Activated gamma-delta T cell (primary cell): ENCODE measurements at places on chromosomes 12 and 14.

DNA sequence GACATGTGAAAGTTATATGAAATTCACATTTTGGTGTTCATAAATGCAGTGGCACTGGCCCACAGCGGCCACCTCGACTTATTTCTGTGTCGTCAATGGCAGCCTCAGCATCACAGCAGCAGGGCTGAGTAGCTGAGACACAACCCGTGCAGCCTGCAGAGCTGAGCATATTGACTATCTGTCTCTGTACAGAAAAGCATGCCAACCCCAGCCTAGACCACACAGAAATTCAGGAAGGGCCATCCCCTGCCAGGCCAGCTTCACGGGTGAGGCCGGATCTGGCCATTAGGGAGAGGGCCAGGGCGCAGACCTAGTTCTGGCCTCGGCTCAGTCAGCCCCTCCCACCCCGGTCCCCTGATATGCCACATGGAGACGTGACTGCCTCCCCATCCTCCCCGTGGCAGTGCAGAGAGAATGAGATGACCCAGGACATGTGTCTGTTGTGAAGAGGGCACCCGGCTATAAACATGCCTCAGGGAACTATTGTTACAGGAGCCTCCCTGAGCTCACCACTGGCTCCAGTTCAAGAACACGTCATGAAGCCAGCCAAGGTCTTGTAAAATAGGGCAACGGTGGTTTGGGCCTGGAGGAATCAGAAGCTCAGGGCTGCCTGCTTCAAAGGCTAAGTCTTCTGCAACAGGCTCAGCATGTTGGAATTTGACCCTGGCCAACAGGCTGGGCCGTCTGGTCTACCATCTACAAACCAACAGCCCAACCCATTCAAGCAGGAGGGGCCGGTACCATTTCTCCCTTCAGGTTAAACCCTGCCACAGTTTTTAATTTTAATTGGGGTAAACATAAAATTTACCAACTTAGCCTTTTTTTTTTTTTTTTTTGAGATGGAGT, 25.5 kb downstream of the SCARB1 start:
- no peak for DNase-seq

- no peak for DNase-seq
Measured at GRCh38 chr14:23365732-23366425, 907 bp upstream of the EFS start.

GRCh38 chr14:39621223-39621622, 189.0 kb upstream of the FBXO33 start:
- DNase-seq: no peak

DNA sequence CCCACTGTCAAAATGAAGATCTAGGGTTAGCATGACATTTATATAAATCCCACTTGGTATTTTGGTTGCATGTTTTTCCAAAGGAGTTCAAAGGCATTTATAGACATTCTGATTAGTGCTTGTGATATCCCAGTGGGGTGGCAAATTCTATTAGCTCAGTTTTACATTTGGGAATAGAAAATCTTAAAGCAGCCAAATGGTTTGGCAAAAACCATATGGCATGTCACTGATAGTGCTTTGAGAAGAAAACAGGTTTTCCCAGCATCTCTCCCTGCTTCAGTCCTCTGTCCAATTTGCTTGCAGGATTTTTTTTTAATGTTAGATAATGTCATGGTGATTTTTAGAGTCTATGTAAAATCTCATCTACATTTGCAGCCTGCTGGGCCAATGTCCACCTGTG, 225.1 kb upstream of the DIO3 start:
- no peak for DNase-seq
